ENCODE measurements at places on chromosomes 13 and 19.
A peak's percentile ranks its signal among the peaks of the same experiment; 100 is the strongest.

DNA sequence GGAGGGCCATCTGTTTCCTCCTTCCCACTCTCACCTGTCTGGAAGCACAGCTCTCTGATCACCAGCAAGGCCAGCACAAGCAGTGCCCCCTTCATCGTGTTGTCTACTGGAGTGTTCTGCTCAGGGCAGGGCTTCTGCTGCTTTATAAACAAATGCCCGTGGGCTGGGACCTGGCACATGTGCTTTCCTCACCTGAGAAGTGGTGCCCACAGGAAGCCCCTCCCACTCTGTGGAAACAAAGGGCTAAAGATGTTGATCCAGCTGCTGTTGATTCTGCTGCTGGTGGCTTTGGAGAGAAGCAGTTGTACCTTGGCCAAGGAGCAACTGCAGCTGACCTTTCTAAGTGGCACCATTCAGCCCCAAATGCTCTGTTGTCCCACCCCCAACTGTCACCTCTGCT is 26.4 kb upstream of the ZNF181 start:
- DNase-seq = no peak

DNA sequence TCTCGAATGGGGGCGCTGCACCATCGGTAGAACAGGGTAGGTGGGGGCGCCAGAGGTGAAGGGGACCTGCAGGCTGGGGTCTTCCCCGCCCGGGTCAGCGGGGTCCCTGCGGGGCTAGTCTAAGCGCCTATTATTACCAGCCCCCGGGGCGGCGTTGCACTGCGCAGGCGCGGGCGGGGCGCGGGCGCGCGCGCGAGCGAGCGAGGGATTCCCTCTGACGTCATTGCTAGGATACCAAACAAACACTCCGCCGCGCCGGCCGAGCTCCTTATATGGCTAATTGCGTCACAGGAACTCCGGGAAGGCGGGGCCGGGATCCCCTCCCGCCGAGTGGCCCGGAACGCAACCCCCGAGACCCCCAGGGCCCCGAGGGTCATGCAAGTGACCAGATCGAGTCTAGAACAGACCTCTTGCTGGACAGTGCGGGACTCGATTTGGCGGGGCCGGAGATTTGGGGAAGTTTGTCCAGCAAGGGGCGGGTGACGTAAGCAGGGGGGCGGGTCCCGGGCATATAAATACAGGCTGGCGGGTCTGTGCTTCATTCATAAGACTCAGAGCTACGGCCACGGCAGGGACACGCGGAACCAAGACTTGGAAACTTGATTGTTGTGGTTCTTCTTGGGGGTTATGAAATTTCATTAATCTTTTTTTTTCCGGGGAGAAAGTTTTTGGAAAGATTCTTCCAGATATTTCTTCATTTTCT is at the start of gene FOSB:
Gene FOSB (plus strand): TSS at position 541 of the 703 bp plus-strand sequence. CDS start 591 bp downstream, outside the sequence.
- DNase-seq = no peak

GRCh38 chr13:84497613-84498012 is 615.3 kb upstream of the SLITRK1 start:
- DNase-seq = no peak

GRCh38 chr13:26295812-26296211 is 41.9 kb downstream of the CDK8 start:
- DNase-seq = no peak

- no peak for DNase-seq
These were observed 1174.2 kb downstream of the DIAPH3 start for GRCh38 chr13:58989556-58989955.

GRCh38 chr13:49977992-49978391 is 18.9 kb upstream of the TRIM13 start:
- DNase-seq = no peak

DNA sequence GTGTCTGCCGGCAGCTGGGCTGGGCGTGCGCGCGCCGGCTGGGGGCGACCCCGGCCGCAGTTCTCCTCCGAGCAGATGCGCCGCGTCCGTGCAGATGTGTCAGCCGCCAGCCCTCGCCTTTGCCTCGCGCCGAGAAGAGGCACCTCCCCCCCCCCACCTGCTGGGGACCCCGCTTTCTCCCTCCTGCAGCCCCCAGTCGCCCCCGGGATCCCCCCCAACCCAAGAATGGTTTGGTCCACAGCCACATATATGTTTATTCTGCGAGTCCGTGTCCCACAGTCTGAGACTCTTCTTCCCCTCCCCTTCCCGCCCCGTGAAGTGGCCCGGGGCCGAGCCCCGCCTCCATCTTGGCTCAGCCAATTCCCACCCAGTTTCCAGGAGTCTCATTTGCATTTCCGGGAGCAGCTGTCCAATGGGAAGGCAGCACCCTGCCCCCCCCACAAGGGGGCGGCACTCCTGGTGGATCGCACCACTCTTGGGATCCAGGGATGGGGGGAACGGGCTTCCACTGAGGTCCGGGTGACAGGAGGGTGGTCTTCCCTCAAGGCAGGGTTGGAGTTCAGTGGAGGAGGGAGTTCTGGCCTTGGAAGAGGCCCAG is 8.6 kb downstream of the ISOC2 start:
- DNase-seq = no peak

DNA sequence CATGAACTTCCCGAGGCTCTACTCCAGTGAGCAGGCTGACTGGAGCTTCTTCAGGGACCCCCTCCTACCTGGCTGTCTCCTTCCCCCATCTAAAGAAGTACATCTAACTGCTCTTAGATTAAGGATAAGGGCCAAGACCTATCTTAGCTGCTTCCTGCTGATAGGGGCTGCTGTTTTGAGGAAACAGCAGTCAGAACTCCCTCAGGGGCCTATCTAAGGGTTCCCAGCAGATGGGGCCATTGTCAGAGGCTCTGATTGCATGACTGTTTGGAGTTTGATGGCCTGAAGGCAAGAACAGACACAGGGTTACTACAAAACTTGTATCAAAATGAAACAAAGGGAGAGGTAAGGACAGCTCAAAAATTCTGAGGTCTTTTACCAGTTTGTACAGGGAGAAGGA is 2636.9 kb upstream of the PCDH20 start:
- DNase-seq = no peak

DNA sequence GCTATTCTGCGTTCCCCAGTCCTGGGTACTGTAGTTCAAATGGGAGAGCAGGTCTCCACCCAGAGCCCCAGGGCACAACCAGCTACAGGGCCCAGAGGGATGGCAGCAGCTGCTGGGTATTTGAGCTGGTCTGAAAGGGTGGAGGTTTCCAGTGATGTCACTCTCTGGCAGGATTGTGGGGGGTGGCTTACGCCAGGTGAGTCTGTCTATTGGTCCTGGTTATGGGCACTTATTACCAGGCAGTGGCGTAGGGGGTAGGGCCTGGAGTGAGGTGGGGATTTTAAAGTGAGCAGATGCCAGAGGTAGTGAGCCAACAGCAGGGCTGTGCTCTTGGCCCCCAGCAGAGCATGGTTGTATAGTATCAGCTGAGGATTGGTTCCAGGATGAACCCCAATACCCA is 6.2 kb downstream of the RPS19 start:
- DNase-seq = no peak

DNA sequence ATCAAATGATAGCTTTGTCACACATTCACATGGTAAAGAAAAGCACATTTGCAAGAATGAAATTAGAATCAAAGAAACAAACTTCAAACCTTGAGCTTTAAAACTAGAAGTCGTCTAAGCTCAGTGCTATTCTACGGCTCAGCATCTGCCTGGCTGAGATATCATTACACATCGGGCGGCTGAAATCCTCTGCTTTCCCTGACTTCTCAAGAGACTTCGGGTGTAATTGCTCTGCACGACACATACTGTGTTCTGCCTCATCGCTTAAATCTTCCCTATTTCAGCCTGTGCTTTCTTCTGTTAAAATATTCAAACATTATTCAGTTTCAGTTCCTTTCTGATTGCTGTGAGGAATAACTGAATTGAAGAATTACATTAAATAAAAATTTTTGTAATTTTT is 265.3 kb downstream of the NALCN start:
- no peak for DNase-seq

- DNase-seq = no peak
These were observed 239.9 kb downstream of the VWA8 start for GRCh38 chr13:41720839-41721561.

GRCh38 chr13:44212633-44213396 is 160.8 kb upstream of the SERP2 start:
- peak; percentile 63 for DNase-seq

DNA sequence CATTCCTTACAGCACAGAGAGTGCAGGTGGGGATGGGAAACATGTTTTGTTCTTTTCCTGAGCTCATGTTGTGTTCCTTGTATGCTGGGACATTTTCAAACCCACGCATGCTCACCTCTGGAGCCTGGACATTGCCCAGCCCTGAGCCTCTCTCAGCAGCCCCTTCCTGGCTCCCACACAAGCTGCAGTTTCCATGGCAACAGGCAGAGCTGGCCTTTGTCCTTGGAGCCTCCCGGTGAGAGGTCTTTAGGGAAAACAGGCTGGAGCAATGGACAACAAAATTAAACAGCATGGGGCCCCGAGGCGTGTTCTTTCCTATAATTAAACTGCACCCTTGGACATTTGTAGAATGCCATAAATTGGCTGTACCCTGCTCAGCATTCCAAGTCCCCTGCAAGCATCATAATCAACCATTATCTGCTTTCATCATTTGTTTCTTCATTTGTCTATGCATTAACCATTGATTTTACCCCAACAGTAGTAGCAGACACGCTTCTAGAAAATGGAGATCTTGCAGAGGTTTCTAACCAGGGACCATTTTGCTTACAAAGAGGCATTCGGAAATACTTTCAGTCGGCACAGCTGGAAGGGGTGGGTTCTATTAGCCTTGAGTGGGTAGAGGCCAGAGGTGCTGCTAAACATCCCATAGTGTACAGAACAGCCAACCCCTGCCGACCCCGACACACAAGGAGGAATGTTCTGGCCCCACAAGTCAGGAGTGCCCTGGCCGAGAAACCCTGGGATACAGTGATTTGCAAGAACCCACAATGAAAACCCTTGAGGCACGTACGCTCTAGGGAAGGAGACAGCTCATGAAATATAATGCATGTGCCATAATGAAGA is 133.4 kb upstream of the PEG3 start:
- no peak for DNase-seq

DNA sequence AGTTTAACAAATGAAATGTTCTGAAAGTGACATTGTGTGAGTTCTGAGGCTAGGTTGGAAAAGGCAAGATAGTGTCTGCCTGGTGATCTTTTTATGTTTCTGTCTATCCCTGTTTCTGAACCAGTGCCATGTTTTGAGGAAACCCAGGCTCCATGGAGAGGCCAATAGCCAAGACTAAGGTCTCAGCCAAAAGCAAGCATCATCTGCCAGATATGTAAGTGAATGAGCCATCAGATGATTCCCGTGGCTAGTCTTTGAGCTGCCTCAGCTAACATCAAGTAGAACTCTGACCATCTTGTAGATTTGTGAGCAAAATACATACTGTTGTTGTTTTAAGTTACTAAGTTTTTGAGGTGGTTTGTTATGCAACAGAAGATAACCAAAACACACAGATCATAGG is 19.6 kb upstream of the CCNA1 start:
- DNase-seq = no peak

DNA sequence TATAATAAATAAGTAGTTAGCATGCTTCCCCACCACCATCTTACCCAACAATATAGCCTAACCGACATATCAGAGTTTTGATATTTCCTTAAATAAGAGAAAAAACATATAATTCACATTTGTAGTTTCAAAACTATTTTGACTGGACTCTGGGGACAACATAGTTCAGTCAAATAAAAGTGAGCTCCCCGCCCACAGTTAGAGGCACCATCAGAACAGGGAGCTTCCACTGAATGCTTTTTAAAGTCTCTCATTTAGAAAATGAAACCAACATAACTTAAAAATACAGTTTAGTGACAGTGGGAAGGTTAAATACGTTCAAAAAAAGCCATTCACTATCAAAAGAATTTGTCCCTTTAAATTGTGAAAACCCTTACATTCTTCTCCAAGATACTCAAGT is 92.8 kb downstream of the EPSTI1 start:
- no peak for DNase-seq

DNA sequence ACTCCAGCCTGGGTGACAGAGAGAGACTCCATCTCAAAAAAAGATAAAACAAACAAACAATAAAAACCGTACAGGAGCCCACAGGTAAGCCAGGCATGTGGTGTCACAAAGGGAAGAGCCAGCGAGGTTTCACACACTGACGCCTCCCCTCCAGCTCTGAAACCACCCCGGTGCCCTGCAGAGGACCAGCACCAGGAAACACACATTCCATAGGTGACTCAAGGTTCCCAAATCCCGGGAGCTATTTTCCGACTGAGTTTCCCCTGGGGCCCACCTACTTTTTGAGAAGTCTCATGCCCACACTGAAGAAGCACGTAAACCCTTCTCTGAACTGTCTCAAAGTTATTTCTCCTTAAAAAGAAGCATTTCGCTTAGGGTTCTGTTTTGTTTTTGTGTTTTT is 40.3 kb downstream of the RHPN2 start:
- no peak for DNase-seq

- no peak for DNase-seq
These were observed 655.5 kb downstream of the PCDH9 start for GRCh38 chr13:66574606-66575005.

DNA sequence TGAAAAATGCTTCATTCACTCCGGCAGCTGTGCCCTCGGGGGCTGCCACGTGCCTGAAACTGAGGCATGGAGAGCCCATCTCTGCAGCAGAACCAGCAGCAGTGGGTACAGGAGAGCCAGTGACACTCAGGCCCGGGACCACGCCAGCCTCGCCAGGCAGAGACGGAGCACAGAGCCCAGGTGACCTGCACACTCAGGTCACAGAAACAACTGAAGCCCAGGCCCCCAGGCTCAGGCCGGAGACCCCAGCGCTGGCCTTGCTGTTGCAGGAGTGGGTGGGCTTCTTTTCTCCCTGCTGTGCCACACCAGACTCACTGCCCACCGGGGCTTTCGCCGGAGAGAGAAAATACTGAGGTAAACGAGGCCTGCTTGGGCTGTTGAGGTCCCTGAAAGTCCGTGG is 117.3 kb downstream of the SOX1 start:
- DNase-seq = no peak

DNA sequence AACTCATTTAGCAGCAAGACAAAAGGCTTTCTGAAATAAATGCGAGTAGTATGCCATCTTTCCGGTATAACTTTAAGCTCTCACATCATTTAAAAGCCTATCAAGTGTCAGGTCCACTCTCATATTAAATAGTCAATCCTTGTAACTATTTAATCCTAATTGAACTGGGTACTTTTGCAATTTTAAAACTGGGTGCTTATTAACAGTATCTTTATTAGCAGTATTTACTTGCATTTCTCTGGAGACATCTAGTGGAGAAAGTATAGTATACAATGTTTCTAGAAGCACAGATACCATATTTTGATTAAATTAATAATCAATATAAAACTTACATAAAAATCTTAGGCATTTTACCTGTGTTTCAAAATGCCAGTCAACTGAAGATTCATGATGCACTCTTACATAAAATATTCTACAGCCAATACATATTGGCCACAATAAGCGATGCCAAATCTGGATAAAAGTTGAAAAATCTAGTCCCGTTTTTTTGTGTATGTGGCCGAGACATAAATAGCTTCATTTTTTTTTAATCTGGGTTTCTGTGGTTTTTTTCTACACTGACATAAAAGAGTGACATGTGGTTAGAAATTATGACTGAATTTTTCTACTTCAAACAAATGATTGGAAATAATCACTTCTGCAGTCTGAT is 4.3 kb upstream of the POSTN start:
- DNase-seq = no peak

GRCh38 chr13:100898431-100898830 is 223.8 kb upstream of the TMTC4 start:
- no peak for DNase-seq

- DNase-seq = peak; percentile 95
These were observed 32.2 kb downstream of the MYO9B start for GRCh38 chr19:17107546-17108452.

- no peak for DNase-seq
These were observed 115.9 kb upstream of the C1QTNF9B start for GRCh38 chr13:24013189-24013588.
